ENCODE measurements at places on chromosomes 5 and 9. TPM values are rescaled to one million over a fixed set of nuclear protein-coding genes. Genes with fewer than 3 reads are reported as not detected.

Gene TIMD4
- total RNA-seq: 0.71 TPM

Gene BNC2
- total RNA-seq: 77.6 TPM

Gene TCERG1
- total RNA-seq: 19.1 TPM

Gene EFNA5
- 19.2 TPM for total RNA-seq

Gene HDHD3
- total RNA-seq: 25.6 TPM

Data from right atrium auricular region (tissue), 2 donors.